ENCODE measurements at places on chromosomes 11 and 22. TPM values are rescaled to one million over a fixed set of nuclear protein-coding genes. Genes with fewer than 3 reads are reported as not detected.
A peak's percentile ranks its signal among the peaks of the same experiment; 100 is the strongest.

ARFIP2 gene
- total RNA-seq, result 52.7 TPM

CXCR5 gene
- total RNA-seq, result 0.23 TPM

CLCF1 gene
- total RNA-seq, result 2.7 TPM

HOATZ gene
- total RNA-seq, result not detected

RIC8A gene
- total RNA-seq, result 93.1 TPM

MAPK8IP2 gene
- 0.63 TPM for total RNA-seq

GRCh38 chr11:56659755-56660154, 3.7 kb upstream of the OR5AR1 start:
- DNase-seq, result no peak

GRCh38 chr11:95067841-95068219, 1.1 kb downstream of the SRSF8 start:
- no peak for DNase-seq

GRCh38 chr22:25051073-25051472, 98.6 kb downstream of the KIAA1671 start:
- no peak for DNase-seq

- DNase-seq, result no peak
These were observed 1.2 kb upstream of the NRXN2 start for GRCh38 chr11:64723907-64724862.

DNA sequence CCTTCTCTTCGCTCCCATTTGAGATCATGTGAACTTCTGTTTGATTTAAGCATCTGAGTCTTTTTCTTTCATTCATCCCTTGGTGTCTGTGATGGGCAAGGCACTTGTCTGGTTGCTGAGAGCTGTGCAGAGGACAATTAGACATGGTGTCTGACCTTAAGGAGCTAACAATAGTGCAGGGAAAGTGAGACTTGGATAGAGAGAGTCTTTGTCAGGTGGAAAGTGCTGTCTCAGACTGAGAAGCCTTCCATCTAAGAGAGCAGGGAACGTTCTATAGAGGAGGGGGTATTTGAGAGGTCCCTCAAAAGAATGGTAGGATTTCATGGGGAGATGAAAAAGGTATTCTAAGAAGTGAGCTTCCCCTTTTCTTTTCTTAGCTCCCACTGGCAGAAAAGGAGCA, 14.1 kb downstream of the MICAL3 start:
- no peak for DNase-seq

GRCh38 chr11:44474702-44475101, 90.8 kb upstream of the CD82 start:
- DNase-seq, result no peak

DNA sequence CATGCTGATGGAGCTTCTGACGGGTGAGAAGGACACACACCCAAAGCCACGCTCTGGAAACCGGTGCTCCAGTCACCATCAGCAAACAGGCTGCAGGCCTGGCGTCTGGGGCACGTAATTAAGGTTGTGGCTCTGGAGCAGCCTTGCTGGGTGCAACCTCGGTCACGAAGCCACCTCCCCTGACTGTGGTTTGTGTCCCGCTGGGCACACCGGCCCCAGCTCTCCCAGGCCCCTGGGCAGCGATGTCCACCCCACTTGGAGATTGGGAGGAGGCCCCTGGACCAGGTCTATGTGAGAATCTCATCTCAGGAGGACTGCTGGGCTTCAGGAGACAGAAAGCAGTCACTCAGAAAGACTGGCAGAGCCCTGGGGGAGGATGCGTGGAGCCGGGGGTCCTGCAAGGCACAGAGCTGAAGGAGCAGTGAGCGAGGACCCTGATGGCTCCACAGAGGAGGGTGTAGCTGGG, 631.6 kb downstream of the BRD1 start:
- DNase-seq, result no peak

- DNase-seq, result no peak
These were observed 28.0 kb downstream of the OR5B17 start for GRCh38 chr11:58330861-58331260.

DNA sequence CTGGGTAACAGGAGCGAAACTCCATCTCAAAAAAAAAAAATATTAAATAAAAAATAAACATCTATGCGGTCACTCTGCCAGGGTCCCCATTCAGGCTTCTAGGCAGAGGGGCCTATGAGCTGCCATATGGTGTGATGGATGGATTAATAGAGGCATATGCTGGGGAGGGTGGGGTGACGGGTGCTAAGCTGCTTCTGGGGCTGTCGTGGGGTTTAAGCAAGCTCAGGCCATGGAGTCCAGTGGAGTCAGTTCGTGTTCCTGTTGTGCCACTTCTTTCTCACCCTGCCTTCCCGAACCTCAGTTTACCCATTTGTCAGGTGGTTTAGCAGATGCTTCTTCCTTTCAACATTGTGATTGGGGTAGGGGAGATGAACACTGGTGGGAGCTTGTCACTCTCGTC, 9.0 kb upstream of the GRAMD4 start:
- DNase-seq, result no peak

DNA sequence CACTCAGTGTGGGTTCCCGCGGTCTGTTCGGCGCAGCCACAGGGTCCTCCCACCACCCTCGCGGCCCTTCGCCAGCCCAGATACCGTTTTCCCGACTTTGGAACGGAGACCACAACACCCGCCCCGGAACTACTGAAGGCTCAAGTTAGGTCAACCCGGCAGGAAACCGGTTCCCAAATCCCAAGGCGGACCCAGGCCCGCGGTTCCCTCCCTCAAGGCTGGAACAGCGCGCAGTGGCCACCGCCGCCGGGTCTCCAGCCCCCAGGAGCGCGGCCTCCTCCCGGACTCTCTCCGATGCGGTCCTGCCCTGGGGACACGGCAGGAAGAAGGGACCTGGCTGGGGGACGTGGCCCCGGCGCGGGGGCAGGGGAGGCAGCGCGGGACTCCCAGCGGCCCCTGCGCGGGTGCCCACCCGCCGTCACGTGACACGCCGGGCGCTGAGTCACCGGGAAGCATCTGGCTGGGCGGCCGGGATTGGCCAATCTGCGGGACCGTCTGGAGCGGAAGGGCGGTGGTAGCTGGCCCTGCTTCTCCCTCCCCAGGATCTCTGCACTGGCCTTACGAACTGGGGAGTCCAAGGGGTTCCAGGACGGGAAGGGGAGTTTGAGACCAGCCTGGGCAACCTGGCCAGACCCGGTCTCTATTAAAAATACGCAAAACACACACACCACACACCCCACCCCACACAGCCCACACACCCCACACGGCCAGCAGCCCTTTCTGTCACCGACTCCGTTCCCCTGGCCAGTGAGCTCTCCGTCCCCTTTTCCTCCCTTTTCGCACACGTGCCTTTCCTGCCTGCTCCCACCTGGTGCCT, 21.5 kb upstream of the MALAT1 start:
- DNase-seq, result peak; percentile 99

- DNase-seq, result peak; percentile 82
These were observed 4.8 kb downstream of the TRIM3 start for GRCh38 chr11:6468712-6469495.

DNA sequence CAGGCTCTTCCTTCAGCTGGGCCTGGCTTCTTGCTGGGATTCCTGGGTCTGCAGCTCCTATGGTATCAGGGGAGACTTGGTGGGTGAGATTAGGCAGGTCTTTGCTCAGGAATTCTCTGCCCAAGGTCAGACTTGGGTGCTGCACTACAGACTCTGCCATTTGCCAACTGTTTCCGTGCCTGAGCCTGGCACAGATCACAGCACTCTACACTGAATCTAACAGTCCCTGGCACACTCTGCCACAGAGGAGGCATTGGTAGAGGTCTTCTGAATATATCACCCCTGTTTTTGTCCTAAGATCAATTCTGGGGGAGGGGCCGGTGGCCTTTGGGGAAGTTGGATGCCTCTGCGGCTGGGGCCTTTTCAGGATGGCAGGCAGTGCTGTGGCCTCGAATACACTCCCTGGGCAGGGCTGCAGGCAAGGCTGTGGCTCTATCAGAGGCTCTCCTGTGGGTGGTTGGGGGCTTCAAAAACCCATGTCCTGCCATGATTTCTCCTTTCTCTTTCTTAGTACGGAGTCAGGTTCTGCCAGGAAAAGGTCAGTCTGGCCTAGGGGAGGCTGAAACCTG, 115.0 kb upstream of the NARS2 start:
- no peak for DNase-seq

DNA sequence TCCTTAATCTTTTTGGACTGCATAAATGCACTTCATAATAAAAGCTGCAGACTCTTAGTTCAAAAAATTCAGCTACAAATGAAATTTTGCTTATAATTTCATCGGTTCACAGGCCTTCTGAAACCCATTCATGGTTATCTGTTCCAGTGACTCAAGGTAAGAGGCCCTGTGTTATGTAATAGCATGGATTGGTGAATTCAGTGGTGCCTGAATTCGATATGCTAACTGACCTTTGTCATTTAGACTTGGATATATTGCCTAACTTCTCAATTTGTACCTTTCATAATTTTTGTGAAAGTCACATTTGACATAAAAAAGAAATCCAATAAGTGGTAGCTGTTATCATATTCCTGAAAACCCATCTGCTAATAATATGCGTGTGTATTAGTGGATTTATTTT, 349.9 kb upstream of the KIRREL3 start:
- no peak for DNase-seq

- DNase-seq, result no peak
These were observed 690 bp upstream of the UVRAG start for GRCh38 chr11:75814363-75814676.

DNA sequence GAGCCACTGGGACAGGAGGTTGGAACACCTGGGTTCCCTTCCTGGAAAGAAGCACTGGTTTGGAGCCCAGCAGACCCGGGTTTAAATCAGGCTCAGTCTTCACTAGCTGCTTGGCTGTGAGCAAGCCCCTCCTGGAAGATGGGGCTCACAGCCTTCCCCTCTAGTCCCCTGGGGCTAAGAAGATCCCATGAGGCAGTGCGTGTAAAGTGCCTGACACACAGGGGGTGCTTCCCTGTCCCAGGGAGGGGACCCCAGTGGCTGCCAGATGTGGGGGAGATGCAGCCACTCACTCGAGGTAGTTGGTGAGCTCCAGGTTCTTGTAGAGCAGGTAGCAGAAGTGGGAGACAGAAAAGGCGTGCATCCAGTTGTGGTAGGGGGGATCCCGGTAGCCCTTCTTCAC, 93.2 kb downstream of the PDE2A start:
- DNase-seq, result no peak

- DNase-seq, result no peak
These were observed 9.7 kb upstream of the UBASH3B start for GRCh38 chr11:122645847-122646246.

DNA sequence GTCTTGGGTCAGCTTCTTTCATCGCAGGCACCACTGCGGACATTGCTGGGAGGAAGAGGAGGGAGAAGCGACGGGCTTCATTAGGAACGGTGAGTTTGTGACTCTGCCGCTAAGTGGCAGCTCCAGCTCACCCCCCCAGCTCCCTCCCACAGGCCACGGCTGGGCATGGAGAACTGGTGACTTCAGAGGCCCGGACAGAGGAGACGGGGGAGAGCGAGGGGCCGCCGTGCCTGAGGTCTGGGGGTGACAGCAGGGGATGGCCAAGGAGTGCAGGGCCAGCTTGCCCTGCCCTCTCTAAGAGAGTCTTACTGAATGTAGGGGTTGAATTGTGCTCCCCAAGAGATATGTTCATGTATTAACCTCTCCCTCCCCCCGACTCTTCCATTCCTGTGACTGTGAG, 13.9 kb upstream of the NFAM1 start:
- DNase-seq, result no peak

GRCh38 chr11:15114501-15115475, at the start of gene INSC:
TSS of gene INSC (plus strand) at chr11:15114923. CDS start at chr11:15149175, 34,252 bp downstream.
- DNase-seq, result peak; percentile 38

DNA sequence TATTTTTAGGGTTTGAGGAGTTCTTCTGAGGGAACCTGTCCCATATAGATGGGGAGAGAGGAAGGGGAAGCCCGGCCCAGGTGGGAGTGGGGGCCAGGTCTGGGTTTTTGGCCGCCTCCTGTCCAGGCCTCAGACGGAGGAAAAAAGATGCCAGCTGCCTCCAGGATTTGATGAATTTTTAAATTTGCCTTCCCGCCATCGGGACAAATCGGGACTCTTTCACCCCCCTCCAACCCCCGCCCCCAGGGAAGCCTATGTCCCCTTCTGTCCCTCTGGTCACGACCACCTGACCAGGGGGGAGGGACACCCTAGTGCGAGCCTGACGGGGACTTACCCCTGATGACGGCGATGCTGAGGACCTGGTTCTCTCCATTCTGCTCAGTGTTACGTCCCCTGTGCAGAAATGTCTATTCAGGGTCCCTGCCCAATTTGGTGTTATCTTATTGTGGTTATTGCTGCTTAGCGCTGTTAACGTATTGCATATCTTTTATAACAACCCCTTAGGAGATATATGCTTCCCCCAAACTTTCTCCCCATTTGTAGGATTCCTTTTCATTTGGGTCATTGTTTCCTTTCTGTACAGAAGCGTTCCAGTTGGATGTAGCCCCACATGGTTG, 115.9 kb upstream of the GRK3 start:
- no peak for DNase-seq

DNA sequence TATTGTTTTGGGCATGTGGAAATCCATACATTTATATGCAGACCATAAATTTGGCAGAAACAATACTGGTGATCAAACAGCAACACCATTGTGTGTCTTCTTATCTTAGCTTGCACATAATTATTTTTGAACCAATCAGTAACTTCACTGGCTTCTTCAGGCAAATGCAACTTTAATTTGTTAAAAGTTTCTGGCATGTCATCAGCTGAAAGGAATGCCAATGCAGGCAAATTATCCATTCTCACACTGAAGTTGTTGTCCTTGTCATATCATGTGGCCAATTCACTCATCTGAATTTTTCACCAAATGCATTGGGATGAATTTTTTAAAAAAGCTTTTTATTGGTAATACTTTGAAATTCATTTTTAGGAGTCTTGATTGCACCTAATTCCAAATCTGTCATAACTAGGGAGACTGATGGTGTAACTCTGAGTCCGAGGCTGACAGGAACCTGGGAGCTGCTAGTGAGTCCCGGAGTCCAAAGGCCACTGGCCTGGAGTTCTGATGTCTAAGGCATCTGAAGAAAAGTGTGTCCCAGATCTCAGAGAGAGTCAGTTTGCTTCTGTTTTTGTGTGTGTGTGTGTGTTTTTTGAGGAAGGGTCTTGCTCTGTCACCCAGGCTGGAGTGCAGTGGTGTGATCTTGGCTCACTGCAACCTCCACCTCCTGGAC, 17.4 kb upstream of the OR10V1 start:
- DNase-seq, result no peak

DNA sequence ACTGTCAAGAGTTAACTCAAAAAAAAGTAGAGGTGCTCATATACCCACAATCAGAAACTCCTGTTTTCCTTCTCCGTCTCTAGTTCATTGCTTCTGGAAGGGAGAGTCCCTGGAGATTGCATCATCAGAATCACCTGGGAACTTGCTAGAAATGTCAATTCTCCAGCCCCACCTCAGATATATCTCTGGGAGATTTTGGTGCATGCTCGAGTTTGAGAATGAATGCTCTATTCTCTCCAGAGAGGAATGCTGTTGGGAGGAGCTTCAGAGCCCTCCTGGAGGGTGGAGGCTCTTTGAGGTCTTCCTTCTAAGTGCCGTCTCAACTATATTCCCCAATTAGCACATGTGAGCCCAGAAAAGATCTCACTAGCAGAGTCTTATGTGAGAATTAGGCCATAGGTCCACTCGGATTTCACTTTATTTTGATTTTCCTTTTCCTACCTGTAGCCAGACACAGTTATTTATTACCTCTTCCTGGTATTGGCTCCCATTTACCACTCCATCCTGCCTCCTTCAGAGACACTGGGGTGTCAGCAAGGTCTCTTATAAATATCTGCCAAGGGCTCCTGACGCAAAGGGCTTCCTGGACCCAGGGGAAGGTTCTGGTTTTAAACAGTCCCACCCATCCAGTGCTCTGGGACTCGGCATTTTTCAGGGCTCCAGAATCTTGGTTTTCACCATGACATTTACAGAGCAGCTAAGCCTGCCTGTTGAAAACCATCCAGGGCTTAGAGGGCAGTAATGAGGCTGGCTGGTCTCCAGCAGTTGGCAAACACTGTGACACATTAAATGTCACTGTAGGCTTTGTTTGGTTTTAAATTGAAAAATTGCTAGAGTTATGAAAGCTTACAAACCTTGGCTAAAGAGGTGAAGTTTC, 136.2 kb downstream of the CD44 start:
- peak; percentile 52 for DNase-seq
